ENCODE measurements at places on chromosomes 2 and 18.
A peak's percentile ranks its signal among the peaks of the same experiment; 100 is the strongest.

- no peak for DNase-seq
These were observed 5.5 kb upstream of the ARL4C start for GRCh38 chr2:234502285-234502918.

GRCh38 chr2:58268685-58269084, 27.6 kb upstream of the FANCL start:
- no peak for DNase-seq

GRCh38 chr2:20656561-20656960, 5.7 kb upstream of the HS1BP3 start:
- DNase-seq = no peak

DNA sequence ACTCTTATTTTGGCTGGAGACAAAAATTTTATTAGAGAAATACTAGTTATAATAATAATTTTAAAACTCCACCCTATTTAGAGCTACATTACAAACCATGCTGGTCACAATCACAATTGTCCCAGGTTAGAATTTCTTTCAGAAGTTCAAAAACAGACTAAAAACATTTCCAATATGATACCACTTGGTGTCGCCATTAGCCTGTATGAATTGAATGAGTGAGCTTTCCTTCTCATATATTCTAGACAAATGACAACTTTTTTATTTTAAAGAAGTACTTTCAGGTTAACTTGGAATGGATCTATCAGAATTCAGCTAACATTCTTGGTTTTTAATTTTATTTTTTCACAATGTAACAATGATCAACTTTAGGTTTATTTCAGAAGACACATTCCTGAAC, 48.0 kb downstream of the SERPINB8 start:
- peak; percentile 8 for DNase-seq

- DNase-seq = no peak
These were observed 27.1 kb downstream of the TTR start for GRCh38 chr18:31618801-31619200.

GRCh38 chr2:152657043-152657442, 60.2 kb downstream of the PRPF40A start:
- DNase-seq = no peak

GRCh38 chr2:98458207-98458606, 13.5 kb downstream of the INPP4A start:
- DNase-seq = no peak

DNA sequence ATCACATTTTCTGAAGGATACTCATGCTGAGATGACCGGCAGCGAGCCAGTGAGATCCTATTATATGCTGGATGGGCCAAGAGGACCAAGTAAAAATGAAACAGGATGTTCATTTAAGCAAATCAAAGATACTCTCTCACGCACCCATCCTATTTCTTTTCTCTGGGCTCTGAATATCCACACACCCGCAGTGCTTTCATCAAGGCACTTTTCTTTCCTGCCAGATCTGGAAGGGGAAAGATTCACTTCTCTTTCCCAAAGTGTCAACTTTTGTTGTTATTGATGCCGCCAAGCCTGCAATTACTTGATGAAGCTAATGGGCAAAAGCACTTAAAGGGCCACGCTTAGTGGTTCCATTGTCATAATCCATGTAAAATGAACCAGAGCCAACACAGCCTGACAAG, 191.9 kb upstream of the CHAC2 start:
- DNase-seq = peak; percentile 25

DNA sequence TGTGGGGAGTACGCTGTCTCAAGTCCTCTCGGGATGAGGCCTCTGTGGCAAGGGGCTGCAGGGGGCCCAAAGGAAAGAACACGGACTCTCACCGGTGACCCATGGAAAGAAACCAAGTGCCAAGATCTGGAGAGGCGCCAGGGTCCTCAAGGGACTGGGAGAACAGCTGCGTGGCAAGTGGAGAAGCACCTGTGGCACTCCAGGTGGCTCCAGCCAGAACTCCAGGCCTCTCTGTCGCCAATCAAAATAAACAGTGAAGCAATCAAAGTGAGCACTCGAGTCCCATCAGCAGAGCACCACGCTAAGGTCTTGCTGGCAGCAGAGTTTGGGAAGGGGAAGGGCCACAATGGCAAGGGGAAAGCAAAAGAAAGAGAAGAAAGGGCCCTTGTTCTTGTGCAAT, 54.7 kb downstream of the BCL2 start:
- peak; percentile 59 for DNase-seq

GRCh38 chr2:137963535-137964065, 673 bp upstream of the HNMT start:
- DNase-seq = no peak

DNA sequence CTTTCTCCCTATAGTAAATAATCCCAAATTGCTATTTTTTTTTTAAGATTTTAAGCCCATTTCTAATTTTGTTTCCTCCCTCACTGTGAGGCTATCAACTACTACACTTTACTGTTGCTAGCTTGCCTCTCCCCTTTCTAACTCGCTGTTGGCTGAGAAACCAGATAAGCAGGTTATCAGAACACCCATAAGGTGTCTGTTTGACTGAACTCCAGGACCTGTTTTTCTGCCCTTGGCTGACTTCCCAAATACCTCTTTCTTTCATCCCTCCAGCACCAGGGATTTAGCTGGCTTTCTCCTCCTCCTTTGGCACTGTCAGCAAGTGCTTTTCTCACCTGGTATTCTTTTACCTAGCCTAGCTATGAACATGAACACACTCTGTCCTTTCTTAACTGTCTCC, 11.1 kb downstream of the TRAK2 start:
- DNase-seq = peak; percentile 37

- no peak for DNase-seq
These were observed 82.6 kb upstream of the RGPD5 start for GRCh38 chr2:109711230-109712122.

- DNase-seq = no peak
These were observed 1337.6 kb upstream of the SLC39A10 start for GRCh38 chr2:194319222-194319992.

DNA sequence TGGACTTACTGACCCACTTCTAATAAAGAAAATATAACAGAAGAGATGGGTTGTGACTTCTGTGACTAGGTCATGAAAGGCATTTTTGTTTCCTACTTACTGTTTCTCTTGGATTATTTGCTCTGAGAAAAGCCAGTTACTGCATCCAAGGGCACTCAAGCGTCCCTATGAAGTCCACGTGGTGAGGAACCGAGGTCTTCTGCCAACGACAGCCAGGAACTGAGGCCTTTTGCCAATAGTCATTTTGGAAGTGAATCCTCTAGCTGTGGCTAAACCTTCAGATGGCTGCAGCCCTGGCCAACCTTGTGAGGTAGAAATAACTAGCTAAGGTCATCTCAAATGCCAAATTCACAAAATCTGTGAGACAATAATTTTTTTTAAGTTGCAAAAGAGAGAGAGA, 449.8 kb upstream of the RGPD4 start:
- DNase-seq = no peak

DNA sequence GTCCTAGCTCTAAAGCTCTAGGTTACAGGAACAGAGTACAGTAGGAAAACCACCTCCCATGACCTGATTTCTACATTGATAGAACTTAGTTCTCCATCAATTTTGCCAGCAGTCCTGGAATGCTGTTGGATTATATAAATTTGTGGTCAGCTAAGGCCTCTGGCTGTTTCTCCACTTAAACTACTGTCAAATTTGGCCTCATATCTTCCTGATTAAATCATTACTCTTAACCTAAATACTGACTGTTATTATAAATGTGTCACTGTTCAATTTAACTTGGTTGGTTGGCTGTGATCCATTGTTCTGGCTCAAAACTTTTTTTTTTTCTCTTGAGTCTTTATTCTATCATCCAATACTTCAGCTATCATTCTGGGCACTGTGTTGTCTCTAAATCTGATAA, 71.2 kb downstream of the TGFA start:
- DNase-seq = no peak

- DNase-seq = no peak
These were observed 961 bp upstream of the SLC40A1 start for GRCh38 chr2:189581354-189582139.

- DNase-seq = peak; percentile 39
These were observed 24.5 kb downstream of the KCNF1 start for GRCh38 chr2:10935953-10936942.

DNA sequence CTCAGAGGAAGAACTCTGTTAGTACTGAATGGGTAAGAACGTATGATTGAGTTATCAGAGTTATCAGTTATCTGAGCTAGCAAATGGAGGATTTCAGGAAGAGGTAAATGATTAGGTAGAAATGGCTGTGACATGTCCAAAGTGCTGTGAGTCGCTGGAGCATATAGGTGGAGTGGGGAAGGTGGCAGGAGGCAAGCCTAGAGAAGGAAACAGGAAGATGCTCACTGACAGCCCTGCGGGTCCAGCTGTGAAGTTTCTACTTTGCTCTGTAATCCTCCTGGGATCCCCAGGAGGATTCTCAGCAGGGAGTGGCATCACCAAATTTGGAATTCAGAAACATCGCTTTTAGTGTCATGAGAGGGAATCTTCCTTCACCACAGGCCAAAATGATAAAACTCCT, 52.0 kb downstream of the GYPC start:
- DNase-seq = no peak

DNA sequence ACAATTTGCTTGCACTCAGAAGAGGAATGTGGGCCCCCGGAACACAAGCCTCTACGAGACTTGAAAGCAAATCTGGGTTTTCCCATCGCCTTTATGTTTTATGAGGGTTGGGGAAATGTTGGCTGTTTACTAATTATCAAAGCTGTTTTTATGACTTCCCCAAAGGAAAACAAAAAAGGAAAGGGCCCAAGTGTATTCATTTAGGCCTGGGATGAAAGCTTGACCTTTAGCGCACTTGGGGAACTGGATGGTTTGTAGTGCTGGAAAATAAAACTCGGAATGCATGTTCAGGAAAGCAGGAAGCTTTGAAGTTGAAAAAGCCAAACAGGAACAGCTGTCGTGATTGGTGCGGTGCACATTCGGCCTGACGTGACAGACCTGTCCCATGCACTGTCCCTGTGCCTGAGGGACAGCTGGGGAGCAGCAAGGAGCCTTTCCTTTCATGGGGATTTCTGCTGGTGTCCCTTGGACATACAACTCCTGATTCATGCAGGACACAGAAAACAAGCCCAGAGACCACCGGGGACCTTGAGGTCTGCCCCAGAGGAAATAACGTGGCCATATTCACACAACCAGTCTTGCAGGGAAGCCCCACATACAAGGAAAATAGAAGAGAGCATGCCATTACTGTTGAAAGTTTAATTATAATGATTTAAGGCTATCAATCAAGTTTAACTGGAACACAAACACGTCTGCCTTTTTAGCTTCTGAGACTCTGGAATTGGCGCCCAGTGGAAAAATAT, 169.7 kb upstream of the APCDD1 start:
- DNase-seq = no peak

DNA sequence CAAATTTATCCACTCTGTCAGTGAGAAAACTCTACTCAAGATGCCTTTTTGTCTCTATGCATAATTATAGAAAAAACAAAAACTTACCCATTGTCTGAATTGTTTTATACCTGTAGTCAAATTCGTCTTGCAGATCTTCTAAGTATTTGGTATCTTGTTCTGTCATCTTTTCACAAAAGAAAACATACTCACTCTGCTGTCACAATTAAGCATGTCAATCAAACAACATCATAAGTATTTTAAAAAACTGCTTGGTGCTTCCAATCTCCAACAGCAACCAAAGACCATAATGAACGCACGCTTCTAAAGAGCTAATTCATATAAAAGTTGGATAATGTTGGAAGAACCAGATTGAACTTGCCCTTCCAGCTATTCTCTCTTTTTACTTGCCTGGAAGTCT, 55.6 kb upstream of the STAT1 start:
- DNase-seq = no peak

DNA sequence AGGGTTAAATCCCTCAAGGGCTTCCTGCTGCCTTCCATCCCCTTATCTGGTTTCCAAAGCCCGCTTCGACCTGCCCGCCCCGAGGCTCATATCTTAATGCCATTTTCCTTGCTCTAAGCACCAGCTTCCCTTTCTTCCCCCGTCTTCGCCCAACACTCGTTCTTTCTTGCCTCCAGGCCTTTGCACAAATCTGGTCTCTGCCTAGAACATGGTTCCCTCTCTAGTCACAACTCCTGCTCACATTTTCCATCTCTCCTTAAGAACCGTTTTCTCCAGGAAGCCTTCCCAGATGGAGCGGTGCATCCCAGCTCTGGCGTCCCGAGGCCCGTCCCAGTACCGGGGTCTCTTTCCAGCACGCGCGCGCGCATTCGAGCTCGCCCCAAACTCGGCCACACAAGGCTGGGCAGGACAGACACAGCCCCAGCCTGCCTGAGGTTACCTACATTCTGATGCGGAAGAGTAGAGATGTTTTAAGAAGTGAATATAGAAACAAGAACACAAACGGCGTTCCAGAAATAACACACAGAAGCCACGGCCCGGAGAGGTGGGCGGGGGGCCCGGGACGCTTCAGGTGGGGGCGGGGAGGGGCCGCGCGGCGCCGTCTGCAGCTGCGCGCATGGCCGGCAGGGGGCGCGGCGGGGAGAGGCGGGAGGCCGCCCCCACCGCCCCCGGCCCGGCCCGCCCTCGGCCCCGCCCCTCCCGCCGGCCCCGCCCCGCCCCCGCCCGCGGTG, at the start of gene DGKD:
DGKD (plus strand) TSS at position 726 of the 731 bp plus-strand sequence. CDS start 25 bp downstream, outside the sequence.
- peak; percentile 42 for DNase-seq

DNA sequence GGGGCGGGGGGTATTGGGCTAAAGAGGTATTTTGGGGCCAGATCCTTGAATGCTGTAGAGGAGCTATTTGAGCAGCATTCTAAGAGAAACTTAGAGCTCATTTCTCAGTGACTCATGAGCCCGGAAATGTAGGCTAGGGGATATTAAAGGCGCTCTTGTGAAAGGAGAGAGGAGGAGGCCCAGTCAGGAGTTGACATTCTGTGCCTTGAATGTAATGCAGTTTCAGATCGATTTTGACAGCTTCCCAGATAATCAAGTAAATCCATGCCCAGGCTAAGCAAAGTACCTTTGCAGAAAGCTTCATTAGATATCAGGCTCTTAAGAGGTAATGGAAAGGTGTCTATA, 1.5 kb downstream of the CAB39 start:
- DNase-seq = no peak

DNA sequence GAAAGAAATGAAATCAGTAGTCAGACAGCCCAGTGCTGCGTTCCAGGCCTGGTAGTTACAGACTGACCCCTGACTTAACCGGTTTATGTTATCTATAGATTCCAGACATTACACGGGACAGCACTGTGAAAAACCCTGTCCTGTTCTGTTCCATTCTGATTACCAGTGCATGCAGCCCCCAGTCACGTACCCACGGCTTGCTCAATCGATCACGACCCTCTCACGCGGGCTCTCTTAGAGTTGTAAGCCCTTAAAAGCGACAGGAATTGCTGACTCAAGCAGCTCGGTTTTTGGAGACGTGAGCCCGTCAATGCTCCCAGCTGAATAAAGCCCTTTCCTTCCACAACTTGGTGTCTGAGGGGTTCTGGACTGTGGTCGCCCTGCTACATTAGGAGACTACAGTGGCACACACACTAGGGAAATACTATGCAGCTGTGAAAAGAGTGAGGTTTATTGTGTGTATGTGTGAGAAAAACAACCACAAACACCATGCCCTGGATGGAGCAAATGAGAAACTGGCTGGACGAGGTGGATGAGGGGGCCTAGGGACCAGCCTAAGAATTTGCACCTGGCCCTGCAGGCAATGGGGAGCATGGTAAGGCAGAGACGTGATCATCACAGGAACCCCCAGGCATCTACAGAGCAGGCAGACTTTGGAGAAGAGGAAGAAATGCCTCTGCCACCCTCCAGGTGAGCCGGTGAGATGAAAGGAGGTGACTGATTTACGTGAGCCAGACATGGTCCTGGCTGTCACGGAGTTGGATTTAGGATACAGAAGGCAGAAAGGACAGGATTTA, 49.1 kb upstream of the SEMA4C start:
- DNase-seq = no peak

- no peak for DNase-seq
These were observed 226.5 kb downstream of the PID1 start for GRCh38 chr2:229044581-229044980.

GRCh38 chr18:76785872-76786271, 36.5 kb upstream of the ZNF236 start:
- no peak for DNase-seq

GRCh38 chr2:4873364-4873763, 818.8 kb upstream of the SOX11 start:
- no peak for DNase-seq
